ENCODE measurements at places on chromosomes 7 and 10. TPM values are rescaled to one million over a fixed set of nuclear protein-coding genes. Genes with fewer than 3 reads are reported as not detected.

The STK31 gene
- total RNA-seq = not detected

GRCh38 chr7:97959046-97959445 lies 30.9 kb downstream of the OCM2 start:
- H3K4me1 ChIP-seq = no peaks in the 10 kb centered on the region
- no peak overlapping the region for H3K4me3 ChIP-seq
- no peak overlapping the region for H3K27ac ChIP-seq
- H3K27me3 ChIP-seq = no peaks in the 10 kb centered on the region
- no peak for DNase-seq

- no peak overlapping the region for H3K4me3 ChIP-seq
- H3K36me3 ChIP-seq = no peaks in the 10 kb centered on the region
- no peaks in the 10 kb centered on the region for H3K27me3 ChIP-seq
- no peak overlapping the region for H3K27ac ChIP-seq
- H3K4me1 ChIP-seq = no peaks in the 10 kb centered on the region
These were observed 97.9 kb downstream of the TSPAN12 start for GRCh38 chr7:120760050-120760449.

DNA sequence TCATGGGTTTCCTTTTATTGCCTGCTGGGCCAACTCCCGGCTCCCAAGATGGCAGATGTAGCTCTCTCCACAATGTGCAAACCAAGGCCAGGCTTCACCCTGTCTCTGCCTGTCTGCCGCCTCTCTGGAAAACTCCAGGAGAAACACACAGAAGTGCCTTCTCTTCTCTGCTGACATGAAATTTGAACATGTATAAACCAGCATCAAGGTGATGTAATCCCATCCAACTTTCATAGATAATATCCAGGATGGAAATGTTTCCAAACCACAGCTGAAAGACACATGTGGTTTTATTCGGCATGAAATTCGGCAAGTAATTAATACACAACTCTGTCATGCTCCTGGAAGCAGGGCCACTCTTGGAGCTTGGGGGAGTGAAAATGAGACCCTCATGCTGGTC lies 297.2 kb downstream of the C7orf25 start:
- no peaks in the 10 kb centered on the region for H3K36me3 ChIP-seq
- no peak overlapping the region for H3K4me3 ChIP-seq
- no peak overlapping the region for H3K27ac ChIP-seq
- DNase-seq = no peak

The NCAPG2 gene
- total RNA-seq = 145 TPM

DNA sequence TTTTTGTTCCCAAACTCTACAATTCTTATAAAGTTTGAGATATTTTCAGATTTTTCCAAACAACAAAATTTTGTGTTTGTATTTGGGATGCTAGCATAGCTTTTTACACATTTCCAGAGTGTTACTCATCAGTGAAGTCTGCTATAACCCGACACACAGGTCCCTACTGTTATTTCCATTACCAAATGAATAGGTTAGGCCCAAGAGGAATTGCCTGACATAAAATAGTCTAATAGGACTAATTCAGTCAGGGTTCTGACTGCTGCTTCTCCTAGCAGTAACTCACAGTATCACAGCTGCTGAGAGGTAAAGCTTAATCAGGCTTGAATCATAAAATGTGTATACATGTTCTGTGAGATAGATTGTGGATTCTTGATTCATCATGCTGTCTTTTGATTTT lies 49.1 kb upstream of the STRIP2 start:
- peaks cover 19% of the 10 kb centered on the region for H3K4me1 ChIP-seq
- H3K4me3 ChIP-seq = no peak overlapping the region
- peaks cover 15% of the 10 kb centered on the region for H3K36me3 ChIP-seq
- no peaks in the 10 kb centered on the region for H3K27me3 ChIP-seq
- no peak for DNase-seq

GRCh38 chr10:49662169-49662830 lies 17.2 kb upstream of the C10orf53 start:
- H3K27ac ChIP-seq = no peak overlapping the region
- no peak for DNase-seq
- H3K4me1 ChIP-seq = no peaks in the 10 kb centered on the region

GRCh38 chr7:114822844-114823243 lies 99.0 kb upstream of the MDFIC start:
- peaks cover 39% of the 10 kb centered on the region for H3K4me1 ChIP-seq
- no peak for DNase-seq
- peaks cover 17% of the 10 kb centered on the region for H3K36me3 ChIP-seq
- no peaks in the 10 kb centered on the region for H3K27me3 ChIP-seq
- H3K27ac ChIP-seq = no peak overlapping the region

The PRSS37 gene
- not detected for total RNA-seq

GRCh38 chr7:96388620-96389383 lies 66.9 kb upstream of the SLC25A13 start:
- no peak for DNase-seq
- H3K4me3 ChIP-seq = no peak overlapping the region
- H3K4me1 ChIP-seq = no peaks in the 10 kb centered on the region

The GOLGA7B gene
- 0.87 TPM for total RNA-seq

DNA sequence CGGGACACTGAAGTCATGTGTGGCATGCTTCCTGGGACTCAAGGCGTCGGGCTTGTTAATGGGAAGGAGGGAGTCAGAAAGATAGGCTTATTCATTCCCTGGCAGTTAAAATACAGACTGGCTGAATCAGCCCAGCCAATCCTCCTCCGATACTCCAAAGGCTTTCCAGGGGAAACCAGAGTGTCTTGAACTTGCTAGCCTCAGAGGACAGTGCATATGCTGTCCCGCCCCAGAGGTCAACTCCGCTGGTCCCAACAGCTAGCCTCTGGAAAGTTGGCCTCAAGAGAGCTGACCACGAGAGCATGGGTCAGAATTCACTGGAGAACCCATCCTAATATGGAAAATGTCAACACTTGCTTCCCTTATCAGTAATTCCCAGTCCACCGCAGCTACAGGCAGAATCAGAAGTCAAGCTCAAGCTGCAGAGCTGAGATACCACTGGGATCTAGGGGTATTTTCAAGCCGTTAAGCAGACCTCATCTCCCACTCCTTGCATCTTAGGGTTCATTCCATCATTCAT lies 43.0 kb downstream of the ELMO1 start:
- peaks cover 58% of the 10 kb centered on the region for H3K4me1 ChIP-seq
- H3K36me3 ChIP-seq = peaks cover 35% of the 10 kb centered on the region
- DNase-seq = no peak
- H3K27me3 ChIP-seq = no peaks in the 10 kb centered on the region
- no peak overlapping the region for H3K4me3 ChIP-seq

- no peak for DNase-seq
- H3K36me3 ChIP-seq = no peaks in the 10 kb centered on the region
- H3K4me1 ChIP-seq = no peaks in the 10 kb centered on the region
- peaks cover 2% of the 10 kb centered on the region for H3K27me3 ChIP-seq
- no peak overlapping the region for H3K27ac ChIP-seq
These were observed 22.7 kb downstream of the KIAA1549 start for GRCh38 chr7:138958391-138958956.

DNA sequence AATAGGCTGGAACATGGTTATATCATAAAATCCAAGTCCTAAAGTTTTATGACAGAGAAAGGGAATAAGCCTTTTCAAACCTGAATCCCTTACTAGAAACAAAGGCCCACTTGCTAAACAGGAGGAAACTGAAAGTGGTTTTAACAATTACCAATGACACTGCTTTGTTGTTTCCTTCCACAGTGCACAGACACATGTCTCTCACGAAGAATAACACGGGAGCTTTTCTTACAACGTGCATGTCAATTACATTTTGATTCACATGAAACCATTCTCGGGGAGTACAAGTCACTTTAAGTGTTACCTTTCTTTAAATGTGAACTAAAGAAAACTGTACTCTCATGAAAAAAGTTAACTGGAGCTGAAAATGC lies 1.4 kb downstream of the MRPS33 start:
- peak overlapping the region; percentile 98 for H3K4me3 ChIP-seq
- peaks cover 10% of the 10 kb centered on the region for H3K36me3 ChIP-seq
- no peak for DNase-seq
- H3K4me1 ChIP-seq = peaks cover 33% of the 10 kb centered on the region

DNA sequence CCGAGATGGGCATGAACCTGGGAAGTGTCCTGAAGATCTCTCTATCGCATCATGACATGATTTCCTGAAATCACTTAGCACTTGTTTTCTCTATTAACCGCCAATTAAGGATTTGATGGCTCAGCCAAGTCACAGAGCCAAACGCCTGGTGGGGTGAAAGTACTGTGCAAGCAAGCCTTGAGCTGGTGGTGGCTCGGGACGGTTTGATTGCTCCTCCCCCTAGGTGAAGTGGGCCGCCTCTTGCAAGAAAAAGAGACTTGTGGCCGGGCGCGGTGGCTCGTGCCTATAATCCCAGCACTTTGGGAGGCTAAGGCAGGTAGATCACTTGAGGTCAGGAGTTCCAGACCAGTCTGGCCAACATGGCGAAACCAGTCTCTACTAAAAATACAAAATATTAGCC lies 50.3 kb downstream of the COL26A1 start:
- H3K4me1 ChIP-seq = peaks cover 6% of the 10 kb centered on the region
- no peaks in the 10 kb centered on the region for H3K36me3 ChIP-seq
- peaks cover 5% of the 10 kb centered on the region for H3K27me3 ChIP-seq
- DNase-seq = no peak

The MEOX2 gene
- total RNA-seq = not detected

DNA sequence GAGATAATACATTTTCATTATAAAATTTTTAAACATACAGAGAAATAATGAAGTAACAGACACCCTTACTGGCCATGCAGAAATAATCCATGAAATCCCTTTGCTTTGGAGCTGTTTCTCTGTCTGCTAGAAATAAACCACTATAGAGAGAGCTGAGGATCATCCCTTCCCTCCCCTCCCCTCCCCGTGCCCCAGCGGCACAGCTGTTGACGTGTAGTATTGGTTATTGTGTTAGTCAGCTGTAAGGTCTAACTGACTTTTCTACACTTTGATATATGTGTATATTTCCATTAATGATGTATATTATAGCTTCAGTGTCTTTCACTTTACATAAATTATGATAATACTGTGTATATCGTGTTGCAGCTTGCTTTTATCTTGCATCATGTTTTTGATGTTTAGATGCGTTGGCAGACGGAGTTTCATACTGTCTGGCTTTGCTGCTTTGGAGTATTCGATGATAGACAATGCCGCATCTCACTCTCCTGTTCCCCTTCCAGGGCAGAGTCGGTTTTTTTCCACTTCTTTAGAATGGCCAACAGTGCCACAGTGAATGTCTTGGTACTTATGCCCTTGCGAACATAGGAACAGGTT lies 27.4 kb upstream of the GRID1 start:
- H3K4me3 ChIP-seq = no peak overlapping the region
- no peak overlapping the region for H3K27ac ChIP-seq
- DNase-seq = peak; percentile 38
- H3K27me3 ChIP-seq = peaks cover 10% of the 10 kb centered on the region
- peaks cover 7% of the 10 kb centered on the region for H3K4me1 ChIP-seq

DNA sequence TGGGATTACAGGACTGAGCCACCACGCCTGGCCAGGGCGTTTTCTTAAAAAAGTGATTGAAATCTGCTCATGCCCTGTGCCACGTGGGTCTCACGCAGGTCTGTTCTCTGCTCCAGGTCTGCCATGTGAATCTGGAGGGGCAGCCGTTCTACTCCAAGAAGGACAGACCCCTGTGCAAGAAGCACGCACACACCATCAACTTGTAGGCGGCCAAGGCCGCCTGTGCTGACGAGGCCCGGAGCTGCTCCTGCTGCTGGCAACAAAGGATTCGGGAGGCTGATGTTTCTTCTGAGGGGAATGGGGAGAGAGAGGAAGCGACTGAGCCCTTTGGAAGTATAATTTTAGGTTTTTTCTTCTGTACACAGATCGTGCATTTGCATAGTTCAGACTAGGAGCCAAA lies 23.6 kb upstream of the BMPR1A start:
- H3K36me3 ChIP-seq = no peaks in the 10 kb centered on the region
- H3K27ac ChIP-seq = no peak overlapping the region
- DNase-seq = no peak
- no peak overlapping the region for H3K4me3 ChIP-seq
- no peaks in the 10 kb centered on the region for H3K4me1 ChIP-seq
- no peaks in the 10 kb centered on the region for H3K27me3 ChIP-seq

GRCh38 chr10:78348411-78349164 lies 314.9 kb downstream of the RPS24 start:
- H3K27me3 ChIP-seq = peaks cover 3% of the 10 kb centered on the region
- DNase-seq = no peak

The METTL27 gene
- total RNA-seq = 1.7 TPM

DNA sequence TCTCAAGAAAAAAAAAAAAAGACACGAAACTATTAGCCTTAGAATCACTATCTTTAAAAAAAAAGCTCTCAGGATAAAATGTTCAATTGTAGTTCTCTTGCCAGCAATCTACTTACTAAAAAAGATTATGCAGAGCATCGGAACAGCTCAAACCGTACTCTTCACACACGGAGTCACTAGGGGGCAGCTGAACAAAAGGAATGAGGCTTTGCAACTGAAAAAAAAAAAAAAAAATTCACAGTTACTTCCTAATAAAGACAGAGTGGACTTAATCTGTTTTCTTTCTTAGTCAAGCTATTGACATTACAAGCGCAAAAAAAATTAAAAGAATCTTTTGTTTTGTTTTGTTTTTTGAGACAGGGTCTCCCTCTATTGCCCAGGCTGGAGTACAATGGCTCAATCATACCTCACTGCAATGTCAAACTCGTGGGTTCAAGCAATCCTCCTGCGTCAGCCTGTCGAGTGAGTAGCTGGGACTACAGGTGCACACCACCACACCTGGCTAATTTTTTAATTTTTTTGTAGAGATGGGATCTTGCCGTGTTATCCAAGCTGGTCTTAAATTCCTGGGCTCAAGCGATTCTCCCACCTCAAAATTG lies 11.5 kb downstream of the PMS2 start:
- DNase-seq = peak; percentile 39
- H3K4me3 ChIP-seq = no peak overlapping the region
- no peaks in the 10 kb centered on the region for H3K4me1 ChIP-seq
- H3K36me3 ChIP-seq = peaks cover 24% of the 10 kb centered on the region
- H3K27ac ChIP-seq = no peak overlapping the region

GRCh38 chr7:40493609-40494051 lies 358.8 kb downstream of the SUGCT start:
- H3K36me3 ChIP-seq = no peaks in the 10 kb centered on the region
- DNase-seq = no peak
- H3K27me3 ChIP-seq = no peaks in the 10 kb centered on the region
- H3K27ac ChIP-seq = no peak overlapping the region
- H3K4me3 ChIP-seq = no peak overlapping the region

The ZNF92 gene
- 12.9 TPM for total RNA-seq

The ZP3 gene
- total RNA-seq = 20.4 TPM

The PDLIM1 gene
- 0.92 TPM for total RNA-seq

The TUBB8 gene
- total RNA-seq = not detected

The NPY4R gene
- total RNA-seq = not detected

Measured in activated CD4-positive, alpha-beta memory T cell treated with anti-CD3 and anti-CD28 coated beads for 36 hours (primary cell).